ENCODE measurements at places on chromosomes 13 and 19. TPM values are rescaled to one million over a fixed set of nuclear protein-coding genes. Genes with fewer than 3 reads are reported as not detected.

DNA sequence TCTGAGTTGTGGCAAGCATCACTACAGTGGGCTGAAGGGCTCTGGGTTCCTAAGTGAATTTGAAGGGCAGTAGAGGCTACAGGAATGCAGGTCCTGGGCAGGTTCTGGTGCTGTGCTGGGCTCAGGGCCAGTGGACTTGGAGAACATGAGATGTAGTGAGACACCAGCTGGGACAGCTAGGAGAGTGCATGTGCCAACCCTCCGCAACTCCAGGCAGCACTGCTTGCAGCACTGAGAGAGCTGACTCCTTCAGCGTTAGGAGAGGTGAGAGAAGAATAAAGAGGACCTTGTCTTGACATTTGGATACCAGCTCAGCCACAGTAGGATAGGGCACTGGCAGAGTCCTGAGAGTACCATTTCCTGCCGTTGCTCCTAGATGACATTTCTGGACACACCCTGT is 739.9 kb upstream of the PRR20A start:
- DNase-seq = no peak

- peak; percentile 97 for DNase-seq
Measured at GRCh38 chr13:48775804-48776203, 122.1 kb downstream of the CYSLTR2 start.

GRCh38 chr13:89900104-89900765 is 1447.3 kb upstream of the MIR17HG start:
- no peak for DNase-seq

DNA sequence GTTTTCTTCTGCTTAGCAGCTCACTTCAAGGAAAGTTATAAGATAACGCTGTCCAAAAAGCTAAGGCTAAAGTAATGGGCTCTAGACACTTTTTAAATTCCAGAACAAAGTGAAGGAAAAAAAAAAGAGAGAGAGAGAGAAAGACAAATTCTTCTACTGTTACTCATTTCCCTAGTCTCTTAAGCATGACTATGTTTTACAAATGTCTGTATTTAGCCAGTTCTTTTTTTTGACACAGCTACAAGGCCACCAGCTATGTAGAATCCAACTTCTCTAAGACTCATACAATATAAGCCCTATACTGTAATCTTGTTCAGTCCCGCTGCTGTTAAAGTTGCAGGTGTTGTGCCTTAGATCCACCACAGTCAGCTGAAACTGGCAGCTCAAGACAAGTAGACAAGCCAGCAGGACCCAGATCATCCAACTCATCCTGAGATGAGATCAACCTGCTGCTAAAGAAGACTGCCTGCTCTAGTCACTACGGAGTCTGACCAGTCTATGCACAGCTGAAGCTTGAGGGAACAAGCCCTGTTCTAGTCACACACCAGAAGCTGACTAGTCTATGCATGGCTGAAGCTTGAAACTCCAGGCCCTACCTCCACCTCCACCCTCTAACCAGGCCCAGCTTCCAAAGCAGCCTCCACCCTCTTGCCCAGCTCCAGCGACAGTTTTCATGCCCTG is 10.3 kb upstream of the ZNF83 start:
- peak; percentile 68 for DNase-seq

The PSPN gene
- 0.54 TPM for total RNA-seq
